ENCODE measurements at places on chromosomes 4 and X. TPM values are rescaled to one million over a fixed set of nuclear protein-coding genes. Genes with fewer than 3 reads are reported as not detected.

DNA sequence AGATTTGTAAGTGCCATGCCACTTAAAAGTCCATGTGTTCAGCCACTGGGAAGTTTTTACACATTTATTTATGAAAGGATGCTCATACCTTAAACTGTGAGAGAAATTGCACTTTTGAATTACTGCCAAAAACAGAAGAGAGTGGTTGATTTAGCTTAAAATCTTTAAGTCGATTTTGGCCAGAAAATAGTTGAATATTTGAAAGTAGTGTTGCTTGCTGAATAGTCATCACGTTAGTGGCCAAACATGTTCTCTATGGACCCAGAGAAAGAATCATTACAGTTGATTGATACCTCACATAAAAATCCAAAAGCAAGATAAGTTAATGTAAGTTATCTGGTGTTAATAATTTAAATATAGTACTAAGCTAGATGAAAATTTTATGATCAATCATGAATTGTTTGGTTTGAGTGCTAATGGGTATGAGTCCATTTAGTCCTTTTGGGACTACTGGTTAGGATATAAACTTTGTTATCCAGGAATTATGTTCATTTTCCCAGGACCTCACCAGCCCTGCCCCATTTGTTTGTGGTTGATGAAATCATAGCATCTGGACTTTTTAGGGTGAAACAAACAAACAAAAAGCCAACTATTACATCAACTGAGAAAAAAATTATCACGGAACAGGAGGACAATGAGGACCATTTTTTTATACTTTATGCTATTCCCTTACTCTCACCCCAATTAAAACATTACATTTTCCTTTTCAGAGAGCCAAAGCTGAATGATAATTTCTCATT lies 6.3 kb downstream of the GIMD1 start:
- DNase-seq: no peak

- DNase-seq: no peak
These were observed 20.5 kb downstream of the NIPAL1 start for GRCh38 chr4:48037117-48037462.

- no peak for DNase-seq
These were observed 3.3 kb downstream of the SHROOM2 start for GRCh38 chrX:9789555-9789954.

GRCh38 chr4:33930497-33930896 lies 2313.8 kb downstream of the ARAP2 start:
- DNase-seq: no peak

GRCh38 chrX:69027181-69028005 lies 137.9 kb downstream of the PJA1 start:
- no peak for DNase-seq

- no peak for DNase-seq
These were observed 1139.7 kb downstream of the PCDH18 start for GRCh38 chr4:136392576-136392975.

GRCh38 chr4:100356172-100356571 lies 161.7 kb downstream of the EMCN start:
- DNase-seq: no peak

- no peak for DNase-seq
These were observed 502.7 kb upstream of the SMIM31 start for GRCh38 chr4:164251257-164251656.

DNA sequence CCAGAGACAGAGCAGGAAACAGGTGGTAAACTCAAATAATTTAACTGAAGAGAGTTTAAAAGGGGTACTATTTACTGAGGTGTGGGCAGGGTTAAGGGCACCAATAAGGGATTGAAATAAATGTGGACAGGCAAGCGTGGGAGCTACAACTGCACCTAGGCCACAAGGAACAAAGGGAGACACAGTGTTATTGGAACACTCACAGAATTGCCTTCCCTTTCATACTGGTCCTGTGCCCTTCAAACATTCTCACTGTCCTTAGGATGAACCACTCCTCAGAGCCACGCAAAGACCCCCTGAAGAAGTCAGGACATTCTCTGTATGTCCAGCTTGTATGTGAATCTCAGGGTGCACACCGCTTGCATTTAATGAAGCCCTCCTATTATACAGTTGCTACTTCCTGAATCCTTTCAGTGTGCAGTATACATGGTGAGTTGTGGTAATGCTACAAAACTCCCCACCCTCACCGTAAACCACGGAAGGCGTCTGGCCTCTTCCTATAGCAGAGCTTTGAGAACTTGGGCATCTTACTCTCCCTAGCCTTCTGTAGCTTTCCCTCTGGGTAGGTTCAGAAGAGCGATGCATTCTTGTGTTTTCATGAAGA lies 9.6 kb upstream of the MRPL1 start:
- peak; percentile 88 for DNase-seq

- DNase-seq: no peak
These were observed 302.9 kb downstream of the ARHGAP10 start for GRCh38 chr4:148034813-148035212.

GRCh38 chr4:4697584-4697983 lies 155.7 kb upstream of the STX18 start:
- no peak for DNase-seq

- no peak for DNase-seq
These were observed 2085.4 kb downstream of the ARAP2 start for GRCh38 chr4:34158878-34159277.

PPBP gene
- not detected for total RNA-seq

DNA sequence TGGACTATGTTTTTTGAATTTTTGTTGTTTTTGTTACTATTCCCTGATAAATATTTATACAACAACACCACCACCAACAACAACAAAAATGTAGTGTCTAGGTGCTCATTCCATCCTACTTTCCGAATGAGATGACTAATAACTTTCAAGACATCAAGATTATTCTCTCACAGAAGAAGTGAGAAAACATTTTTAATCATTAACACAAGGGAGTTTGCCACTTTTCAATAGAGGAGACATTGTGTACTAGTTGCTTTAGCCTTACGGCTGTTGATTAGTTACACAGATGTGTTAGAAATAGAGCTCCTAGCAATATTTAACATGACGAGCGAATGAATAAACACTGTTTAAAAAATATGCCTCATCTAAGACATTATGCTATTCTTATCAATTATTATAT lies 898.8 kb downstream of the C4orf33 start:
- DNase-seq: no peak

DNA sequence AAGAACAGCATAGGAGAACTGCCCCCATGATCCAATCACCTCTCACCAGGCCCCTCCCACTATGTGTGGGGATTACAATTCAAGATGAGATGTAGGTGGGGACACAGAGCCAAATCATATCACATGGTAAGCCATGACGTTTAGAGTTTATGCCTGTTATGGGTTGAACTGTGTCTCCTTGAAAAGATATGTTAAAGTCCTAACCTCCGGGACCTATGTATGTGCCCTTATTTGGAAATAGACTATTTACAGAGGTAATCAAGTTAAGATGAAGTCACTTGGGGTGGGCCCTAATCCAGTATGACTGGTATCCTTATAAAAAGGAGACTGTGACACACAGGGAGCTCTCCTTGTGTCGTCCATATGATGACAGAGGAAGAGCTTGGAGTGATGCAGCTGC lies 25.2 kb upstream of the SLC2A9 start:
- no peak for DNase-seq

KIAA1210 gene
- not detected for total RNA-seq

TKTL2 gene
- total RNA-seq: not detected

FGF16 gene
- total RNA-seq: not detected
